LoVo (cell line): ENCODE measurements at places on chromosomes 1 and 21.

- no peak for DNase-seq
Measured at GRCh38 chr1:226973898-226974543, 33.9 kb downstream of the COQ8A start.

GRCh38 chr1:47411436-47411835 lies 4.6 kb upstream of the FOXE3 start:
- no peak for DNase-seq

GRCh38 chr1:204278958-204279357 lies 65.2 kb upstream of the GOLT1A start:
- no peak for DNase-seq

- no peak for DNase-seq
Measured at GRCh38 chr1:5995871-5996630, 3.8 kb upstream of the NPHP4 start.

GRCh38 chr1:78281580-78281979 lies 209.2 kb upstream of the PTGFR start:
- DNase-seq = no peak

GRCh38 chr1:172397633-172398032 lies 22.9 kb upstream of the C1orf105 start:
- DNase-seq = no peak

GRCh38 chr1:24286246-24287010 lies 32.7 kb upstream of the GRHL3 start:
- peak; percentile 33 for DNase-seq

DNA sequence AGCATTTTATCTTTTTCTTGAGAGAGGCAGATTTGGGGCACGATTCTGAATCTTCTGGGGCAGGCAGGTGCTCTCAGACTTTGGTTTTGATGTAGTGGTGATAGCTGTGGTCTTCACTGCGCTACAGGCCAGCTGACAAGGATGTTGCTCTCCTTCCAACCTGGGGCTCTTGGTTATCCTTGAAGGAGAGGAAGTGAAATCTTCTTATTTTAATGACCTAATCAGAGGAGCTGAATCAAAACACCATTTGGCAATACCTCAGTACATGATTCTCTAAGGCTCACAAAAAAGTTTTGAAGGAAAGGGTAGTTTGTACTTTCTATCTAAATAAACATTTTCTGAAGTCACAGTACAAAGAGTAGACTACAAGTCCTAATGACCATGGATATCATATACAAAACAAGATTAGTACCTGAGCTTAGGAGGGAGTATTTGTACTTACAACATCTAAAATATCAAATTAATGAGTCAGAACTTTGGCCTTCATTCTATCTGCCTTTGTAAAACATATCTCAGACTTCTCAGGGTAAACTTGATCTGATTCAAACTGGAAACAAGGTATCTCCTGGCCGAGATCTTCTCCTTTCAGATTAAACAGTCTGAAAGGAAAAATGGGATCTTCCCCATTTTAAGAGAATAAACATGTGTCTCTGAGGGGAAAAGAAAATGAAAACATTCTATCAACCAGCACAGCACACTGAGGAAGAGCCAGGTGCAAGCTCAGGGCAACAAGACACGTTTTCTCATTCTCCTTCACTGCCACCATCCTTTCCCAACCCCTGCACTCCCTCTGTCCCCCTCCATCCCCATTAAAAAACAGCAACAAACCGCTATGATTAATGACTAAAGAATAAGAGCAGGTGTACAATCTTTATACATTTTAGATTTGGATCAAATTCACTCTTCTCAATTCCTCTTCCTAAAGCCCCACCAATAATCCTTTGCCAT lies 69.2 kb downstream of the SH3GLB1 start:
- DNase-seq = peak; percentile 35

DNA sequence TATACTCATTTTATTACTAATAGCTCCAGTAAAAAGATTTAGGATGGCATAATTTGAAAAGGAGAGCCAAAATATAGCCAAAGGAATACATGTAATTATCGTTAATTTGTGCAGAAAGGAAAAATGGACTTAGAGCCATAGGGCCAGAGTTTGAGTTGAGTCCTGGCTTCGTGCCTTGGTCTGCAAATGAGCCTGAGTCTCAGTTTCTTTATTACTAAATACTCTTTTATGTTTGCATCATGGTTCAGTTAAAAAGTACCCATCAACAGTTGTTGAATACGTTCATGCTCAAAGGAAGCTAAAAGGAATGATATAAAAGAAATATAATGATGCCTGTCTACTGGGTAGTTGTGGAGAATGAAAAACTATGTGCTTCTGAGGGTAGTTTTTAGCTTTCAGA lies 155.7 kb upstream of the FAM78B start:
- DNase-seq = no peak
